ENCODE measurements at places on chromosomes 16 and 17.

- no peak for DNase-seq
Observed at GRCh38 chr16:4687946-4688673, 5.3 kb upstream of the NUDT16L1 start.

DNA sequence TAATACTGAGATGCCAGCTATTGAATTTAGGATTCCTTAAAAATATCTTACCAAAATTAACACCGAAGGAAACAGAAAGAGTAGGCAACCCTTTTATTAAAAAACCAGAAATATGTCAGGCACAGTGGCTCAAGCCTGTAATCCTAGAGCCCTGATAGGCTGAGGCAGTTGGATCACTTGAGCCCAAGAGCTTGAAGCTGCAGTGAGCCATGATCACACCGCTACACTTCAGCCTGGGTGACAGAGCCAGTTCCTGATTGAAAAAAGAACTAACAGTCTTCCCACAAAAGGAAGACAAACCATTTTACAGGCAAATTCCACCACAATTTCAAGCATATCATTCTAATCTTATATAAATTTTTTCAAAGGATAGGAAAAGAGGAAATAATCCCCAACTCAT is 15.6 kb downstream of the SLFN12 start:
- DNase-seq, result no peak

DNA sequence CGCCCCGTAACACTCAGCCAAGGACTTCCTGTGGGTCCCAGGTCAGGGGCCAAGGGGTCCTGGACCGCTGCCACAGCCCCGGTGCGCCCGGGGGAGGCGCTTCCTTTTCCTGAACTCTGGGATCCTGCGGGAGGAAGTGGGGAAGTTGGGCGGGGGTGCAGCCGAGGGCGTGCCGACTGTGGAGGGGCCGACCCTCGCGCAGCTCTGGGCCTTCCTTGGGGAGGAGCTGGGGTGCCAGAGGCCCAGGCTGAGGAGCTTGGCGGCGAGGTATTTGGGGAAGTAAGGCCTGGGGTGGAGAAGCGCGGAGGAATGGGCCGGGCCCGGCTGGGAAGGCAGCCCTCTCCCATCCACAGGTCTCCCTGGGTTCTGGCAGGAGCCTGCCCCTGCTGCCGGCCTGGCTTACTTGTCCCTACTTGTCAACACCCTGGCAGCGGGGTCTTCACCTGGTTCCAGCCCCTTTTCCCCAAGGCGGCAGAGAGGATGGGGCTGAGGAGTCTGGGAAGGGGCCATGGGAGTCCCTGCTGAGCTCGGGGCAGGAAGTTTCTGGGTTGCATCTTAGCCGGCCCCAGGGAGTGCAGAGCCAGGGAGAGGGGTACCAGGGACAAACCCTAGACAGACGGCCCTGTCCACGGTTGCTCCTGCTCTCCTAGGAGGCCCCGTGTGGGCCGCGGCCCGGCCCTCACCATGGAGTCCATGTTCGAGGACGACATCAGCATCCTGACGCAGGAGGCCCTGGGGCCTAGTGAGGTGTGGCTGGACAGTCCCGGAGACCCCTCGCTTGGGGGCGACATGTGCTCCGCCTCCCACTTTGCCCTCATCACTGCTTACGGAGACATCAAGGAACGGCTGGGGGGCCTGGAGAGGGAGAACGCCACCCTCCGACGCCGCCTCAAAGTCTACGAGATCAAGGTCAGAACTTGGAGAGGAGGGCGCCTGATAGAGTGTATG is 1.7 kb downstream of the TBKBP1 start:
- no peak for DNase-seq

- DNase-seq, result no peak
Observed at GRCh38 chr17:11935734-11936406, 61.4 kb downstream of the ZNF18 start.

GRCh38 chr16:30372038-30372712 is 1.9 kb upstream of the TBC1D10B start:
- DNase-seq, result no peak

DNA sequence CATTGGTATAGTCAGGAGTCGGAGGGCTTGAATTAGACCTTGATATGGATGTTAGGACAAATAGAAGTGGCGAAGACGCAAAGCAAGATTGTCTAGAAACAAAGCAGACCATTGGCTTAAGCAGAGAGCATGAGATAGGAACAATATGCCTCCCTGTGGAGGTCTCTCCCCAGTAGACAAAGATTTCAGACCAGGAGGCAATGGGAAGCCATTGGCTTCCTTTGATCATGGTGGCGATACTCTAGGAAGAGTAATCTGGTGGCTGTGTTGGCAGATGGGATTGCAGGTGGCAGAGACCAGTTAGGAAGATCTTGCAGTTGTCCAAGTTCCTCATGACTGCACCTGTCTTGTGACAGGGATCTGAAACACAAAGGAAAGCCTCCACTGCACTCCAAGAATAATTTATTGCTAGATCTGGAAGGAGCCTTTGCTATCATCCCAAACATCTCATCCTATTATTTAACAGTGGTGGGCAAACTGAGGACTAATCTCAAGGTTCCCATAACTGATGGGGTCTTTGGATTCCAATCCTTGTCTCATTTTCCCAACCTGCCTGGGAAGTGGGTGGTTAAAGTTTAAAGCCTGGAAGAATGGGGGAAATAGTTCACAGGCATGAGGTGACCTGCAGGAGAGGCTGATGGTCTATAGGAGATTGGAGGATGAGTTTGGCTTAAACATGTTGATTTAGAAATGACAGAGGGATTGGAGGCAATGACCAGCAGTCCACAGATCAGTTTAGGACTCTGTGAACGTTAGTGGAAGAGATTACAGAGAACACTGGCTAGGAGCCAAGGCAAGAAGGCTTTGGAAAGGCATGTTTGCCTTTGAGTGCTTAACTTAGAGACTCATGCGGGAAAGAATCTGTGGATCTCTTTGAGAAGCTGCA is 37.0 kb downstream of the HLF start:
- DNase-seq, result no peak

- DNase-seq, result no peak
Observed at GRCh38 chr16:57089406-57089805, 3.0 kb upstream of the CPNE2 start.

DNA sequence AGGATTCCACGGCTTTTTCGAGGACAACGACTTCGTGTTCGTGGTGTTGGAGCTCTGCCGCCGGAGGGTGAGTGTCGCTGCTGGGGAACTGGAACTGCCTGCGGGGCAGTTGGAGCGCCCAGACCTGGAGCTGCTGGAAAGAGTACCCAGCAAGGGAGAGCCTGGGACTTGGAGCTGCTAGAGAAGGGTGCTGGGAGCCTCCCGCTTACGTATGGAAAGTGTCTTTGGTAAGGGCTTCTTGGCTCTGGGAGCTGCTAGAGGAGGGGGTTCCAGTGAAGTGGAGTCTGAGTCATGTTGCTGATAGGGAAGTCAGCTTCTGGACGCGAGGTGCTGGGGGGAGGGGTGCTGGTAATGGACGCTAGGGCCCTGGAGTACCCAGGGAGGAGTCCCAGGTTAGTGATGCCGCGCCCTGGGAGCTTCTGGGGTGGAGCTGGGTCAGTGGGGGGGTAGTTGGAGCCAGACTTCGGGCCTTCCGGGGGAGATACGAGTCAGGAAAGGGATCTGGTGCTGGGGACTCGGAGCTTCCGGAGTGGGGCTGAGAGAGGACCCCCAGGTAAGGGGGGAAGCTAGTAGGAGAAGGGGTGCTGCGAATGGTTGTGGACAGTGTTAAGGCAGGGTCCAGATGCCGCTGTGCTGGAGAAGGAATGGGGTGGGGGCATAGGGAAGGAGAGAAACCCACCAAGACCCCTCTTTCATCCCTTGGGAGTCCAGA is 741 bp downstream of the PLK1 start:
- peak; percentile 21 for DNase-seq

DNA sequence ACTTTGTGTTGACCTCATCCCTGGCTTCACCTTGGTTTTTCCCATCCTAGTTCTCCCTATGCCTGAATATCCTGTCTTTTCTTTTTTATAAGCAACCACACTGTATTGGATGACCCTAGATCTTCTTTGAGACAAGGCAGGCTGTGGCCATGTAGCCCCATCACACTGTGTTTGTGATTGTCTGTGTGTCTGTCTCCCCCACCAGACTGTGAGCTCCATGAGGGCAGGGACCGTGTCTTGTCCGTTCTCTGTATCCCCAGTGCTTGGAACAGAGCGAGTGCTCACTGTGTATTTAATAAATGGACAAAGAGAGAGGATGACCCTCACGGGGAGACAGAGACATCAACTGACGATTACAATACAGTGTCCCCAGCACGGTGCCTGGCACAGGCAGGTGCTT is 7.1 kb downstream of the SLC25A39 start:
- DNase-seq, result no peak

DNA sequence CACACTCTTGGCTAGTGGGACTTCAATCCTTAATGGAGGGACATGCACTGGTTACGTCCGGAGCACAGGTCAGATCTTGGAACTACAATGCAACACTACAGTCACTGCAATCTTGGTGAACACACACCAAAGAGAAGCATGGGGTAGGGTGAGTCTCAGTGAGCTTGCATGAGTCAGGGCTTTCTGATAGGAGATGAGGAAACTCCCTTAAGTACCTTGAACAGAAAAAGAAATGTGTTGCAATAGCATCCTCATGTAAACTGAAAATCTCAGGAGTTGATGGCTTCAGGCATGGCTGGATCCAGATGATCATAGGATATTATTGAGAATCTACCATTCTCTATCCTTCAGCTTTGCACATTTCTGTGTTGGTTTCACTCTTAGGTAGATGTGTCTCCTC is 54.1 kb downstream of the CES1 start:
- no peak for DNase-seq

DNA sequence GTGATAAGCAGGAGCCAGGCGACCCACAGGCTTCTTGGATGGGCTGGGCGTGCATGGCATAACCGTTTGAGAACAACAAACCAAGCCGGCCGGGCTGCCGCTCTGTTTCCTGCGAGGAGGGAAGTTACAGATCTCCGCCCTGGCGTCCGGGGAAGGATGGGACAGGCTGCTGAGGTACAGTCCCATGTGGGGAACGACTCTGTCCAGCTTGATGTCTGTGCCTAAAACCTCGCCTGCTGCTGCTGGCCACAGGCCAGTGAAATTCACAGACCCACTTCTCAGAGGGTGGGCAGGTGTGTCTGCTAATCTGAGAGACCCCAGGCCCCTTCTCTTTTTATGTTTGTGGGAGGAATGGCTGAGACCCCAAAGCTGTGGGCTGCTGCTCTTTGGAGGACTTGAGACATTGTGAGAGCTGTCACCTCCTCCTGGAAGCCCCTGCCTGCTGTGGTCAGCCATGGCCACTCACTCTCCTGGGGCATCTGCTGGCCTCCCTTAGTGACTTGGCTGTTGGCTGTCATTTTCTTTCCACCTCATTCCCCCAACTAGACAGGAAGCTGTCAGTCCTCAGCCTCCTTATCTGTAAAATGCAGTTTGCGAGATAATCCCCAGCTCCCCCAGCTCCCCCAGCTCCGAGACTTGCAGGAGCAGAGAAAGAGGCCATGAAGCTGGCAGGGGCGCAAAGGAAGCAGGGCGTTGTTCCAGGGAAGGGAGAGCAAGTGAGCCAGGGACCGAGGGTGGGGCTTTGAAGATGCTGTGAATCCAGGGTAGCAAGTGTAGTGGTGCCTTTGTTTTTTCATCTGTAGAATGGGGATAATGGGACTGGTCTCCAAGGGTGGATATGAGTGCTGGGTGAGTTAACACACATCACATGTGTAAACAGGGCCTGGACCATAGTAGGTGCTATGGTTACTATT is 51.0 kb downstream of the CMIP start:
- no peak for DNase-seq

- DNase-seq, result no peak
Observed at GRCh38 chr17:74632617-74633016, 9.1 kb upstream of the CD300E start.

DNA sequence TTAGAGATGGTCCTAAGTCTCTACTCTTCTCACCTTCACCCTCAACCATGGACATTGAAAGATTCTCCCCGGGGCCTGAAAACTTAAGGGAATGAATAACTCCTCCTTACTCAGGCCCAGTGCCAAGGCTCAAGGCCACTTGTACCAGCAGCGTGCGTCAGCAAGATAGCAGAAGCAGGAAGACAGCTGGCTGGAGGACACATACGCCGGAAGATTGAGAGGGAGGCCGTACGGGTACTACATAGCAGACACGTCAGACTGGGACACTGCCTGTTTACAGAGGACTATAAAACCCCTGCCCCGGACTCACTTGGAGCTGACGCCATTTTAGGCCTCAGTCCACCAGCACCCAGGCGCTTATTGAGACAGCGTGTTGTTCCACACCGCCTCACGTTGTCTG is 75.8 kb upstream of the MED13 start:
- DNase-seq, result no peak

- DNase-seq, result no peak
Observed at GRCh38 chr16:23282568-23282967, 19.5 kb upstream of the SCNN1B start.

GRCh38 chr16:1572673-1573072 is 39.2 kb downstream of the IFT140 start:
- DNase-seq, result no peak

- DNase-seq, result no peak
Observed at GRCh38 chr17:55842405-55843158, 91.7 kb downstream of the PCTP start.

DNA sequence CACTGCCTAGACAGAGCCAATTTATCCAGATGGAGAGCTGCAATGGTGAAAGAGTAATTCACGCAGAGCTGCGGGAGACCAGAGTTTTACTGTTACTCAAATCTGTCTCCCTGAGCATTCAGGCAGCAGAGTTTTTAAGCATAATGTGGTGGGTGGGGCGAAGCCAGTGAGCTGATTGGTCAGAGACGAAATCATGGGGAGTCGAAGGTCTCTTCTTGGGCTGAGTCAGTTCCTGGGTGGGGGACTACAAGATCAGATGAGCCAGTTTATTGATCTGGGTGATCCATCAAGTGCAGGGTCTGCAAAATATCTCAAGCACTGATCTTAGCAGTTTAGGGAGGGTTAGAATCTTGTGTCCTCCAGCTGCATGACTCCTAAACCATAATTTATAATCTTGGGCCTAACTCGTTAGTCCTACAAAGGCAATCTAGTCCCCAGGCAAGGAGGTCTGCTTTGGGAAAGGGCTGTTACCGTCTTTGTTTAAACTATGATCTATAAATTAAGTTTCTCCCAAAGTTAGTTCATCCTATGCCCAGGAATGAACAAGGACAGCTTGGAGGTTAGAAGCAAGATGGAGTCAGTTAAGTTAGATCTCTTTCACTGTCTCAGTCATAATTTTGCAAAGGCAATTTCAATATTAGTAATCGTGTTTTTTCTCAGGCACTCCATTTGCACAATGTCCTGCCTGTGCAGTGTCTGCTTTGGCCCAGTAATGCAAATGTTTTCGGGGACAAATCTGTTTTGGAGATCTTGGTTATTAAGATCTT is 27.0 kb downstream of the PIGL start:
- DNase-seq, result no peak

- no peak for DNase-seq
Observed at GRCh38 chr17:15194859-15195277, 70.3 kb downstream of the PMP22 start.

- no peak for DNase-seq
Observed at GRCh38 chr17:31308372-31309334, 5.2 kb downstream of the EVI2B start.

GRCh38 chr16:35506018-35506897 is 2046.8 kb downstream of the TP53TG3F start:
- no peak for DNase-seq

GRCh38 chr17:50559674-50560184 is 786 bp upstream of the CACNA1G start:
- no peak for DNase-seq

- no peak for DNase-seq
Observed at GRCh38 chr16:64391063-64391600, 730.7 kb downstream of the CDH11 start.
